LHCN-M2 (cell line): ENCODE measurements at places on chromosomes 13 and 19. TPM values are rescaled to one million over a fixed set of nuclear protein-coding genes. Genes with fewer than 3 reads are reported as not detected.

DNA sequence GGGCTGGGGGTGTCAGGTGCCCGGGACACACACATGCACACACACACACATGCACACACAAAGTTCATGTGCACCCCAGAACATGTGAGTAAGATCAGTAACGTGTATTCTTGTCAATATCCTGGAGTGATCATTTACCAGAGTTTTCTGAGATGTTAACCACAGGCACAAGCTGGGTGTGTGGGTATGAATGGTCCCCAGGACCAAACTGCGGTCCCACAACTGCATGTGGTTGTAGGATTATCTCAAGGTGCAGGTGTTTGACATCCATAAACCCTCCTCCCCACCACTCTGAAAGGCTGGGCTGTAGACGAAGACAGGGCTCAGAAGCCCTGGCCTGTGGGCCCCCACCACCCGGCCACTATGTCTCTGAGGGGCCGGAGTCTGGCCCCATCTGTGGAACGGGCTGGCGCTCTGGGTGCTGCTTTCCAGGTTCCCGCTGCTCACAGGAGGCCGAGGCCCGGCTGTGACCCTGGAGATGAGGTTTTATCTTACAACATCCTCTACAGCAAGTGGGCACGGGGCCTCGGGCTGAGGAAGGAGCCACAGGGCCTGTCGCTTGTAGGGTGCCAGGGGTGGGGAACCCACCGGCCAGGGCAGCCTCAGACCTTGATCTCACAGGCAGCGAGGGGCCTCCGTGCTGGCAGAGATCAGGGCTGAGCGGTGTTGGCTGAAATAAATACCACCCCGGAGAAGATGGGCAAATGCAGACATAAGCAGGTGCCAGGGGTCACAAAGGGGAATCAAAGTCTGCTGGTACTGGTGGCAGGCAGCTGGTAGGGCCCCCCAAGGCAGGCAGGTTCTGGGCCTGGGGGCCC, 4.3 kb downstream of the F2RL3 start:
- DNase-seq = no peak

DNA sequence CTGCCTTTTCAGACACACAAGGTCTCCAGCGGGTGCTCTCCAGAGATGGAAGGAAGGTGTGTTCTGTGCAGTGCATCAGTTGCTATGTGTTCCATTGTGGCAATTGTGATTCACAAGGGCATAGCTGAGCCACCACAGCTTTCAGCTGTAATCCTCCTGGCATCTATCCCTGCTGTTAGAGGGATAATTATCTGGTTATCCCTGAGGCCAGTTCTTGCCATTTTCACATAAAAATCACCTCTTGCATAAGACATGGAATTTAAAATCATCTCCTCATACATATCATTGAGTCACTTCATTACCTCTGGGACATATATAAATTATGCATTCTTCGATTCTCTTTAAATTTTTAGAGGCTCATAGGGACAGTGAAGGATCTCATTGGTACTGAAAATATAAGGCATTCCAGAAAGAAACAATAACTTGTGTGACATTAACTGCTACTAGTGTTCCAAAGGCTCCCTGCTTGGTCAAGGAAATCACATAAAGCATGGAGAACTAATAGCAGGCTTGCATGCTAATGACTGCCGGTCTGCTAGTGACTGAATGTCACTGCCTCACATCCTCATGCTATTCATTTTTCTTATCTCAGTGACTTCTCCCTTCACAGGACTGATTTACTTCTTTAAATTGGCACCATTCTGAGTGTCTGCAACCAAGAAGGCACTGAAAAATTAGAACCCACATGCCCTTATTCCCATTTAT, 214.0 kb downstream of the ENOX1 start:
- peak; percentile 81 for DNase-seq

DNA sequence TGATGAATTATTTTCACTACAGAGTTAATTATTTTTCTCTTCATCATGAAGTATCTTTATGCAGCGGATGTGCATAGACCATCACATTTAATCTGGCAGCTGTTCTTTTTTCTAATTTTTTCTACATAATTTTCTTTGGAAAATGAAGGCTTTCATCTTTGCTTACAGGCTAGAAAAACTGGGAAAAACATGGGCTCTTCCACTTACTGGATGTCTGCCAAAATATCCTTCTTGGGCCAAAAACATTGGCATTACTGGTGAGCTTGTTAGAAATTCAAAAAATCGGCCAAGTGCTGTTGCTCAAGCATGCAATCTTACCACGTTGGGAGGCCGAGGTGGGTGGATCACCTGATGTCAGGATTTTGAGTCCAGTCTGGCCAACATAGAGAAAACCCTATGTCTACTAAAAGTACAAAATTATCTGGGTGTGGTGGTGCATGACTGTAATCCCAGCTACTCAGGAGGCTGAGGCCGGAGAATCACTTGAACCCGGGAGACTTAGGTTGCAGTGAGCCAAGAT, 176.8 kb downstream of the ZNF737 start:
- DNase-seq = no peak

Gene VAV1
- total RNA-seq = not detected in 2 replicates

Gene KLK2
- total RNA-seq = not detected in 2 replicates

Gene CNN1
- 0.58 and 1.0 TPM in 2 replicates for total RNA-seq
